Dermis microvascular lymphatic vessel endothelial cell (primary cell): ENCODE measurements at places on chromosomes 12 and 14. TPM values are rescaled to one million over a fixed set of nuclear protein-coding genes. Genes with fewer than 3 reads are reported as not detected.

Gene MTA1
- 23.5 and 31.7 TPM in 2 replicates for total RNA-seq

Gene EGLN3
- total RNA-seq = 0.64 and 4.0 TPM in 2 replicates

Gene TAS2R8
- total RNA-seq = not detected in 2 replicates

Gene RBM23
- 36.1 and 44.4 TPM in 2 replicates for total RNA-seq

Gene GPRC5D
- not detected in 2 replicates for total RNA-seq
